Activated CD8-positive, alpha-beta memory T cell treated with anti-CD3 and anti-CD28 coated beads, Interleukin-2, amount 10 ng/mL, durations not matched to agents 7 days and 5 days (primary cell): ENCODE measurements at places on chromosomes 7 and 10. TPM values are rescaled to one million over a fixed set of nuclear protein-coding genes. Genes with fewer than 3 reads are reported as not detected.

- peak; percentile 34 for DNase-seq
Observed at GRCh38 chr10:71077143-71077581, 135.2 kb upstream of the UNC5B start.

GRCh38 chr10:86245015-86245394, 121.6 kb downstream of the GRID1 start:
- DNase-seq = no peak

The FOXI2 gene
- not detected for total RNA-seq

DNA sequence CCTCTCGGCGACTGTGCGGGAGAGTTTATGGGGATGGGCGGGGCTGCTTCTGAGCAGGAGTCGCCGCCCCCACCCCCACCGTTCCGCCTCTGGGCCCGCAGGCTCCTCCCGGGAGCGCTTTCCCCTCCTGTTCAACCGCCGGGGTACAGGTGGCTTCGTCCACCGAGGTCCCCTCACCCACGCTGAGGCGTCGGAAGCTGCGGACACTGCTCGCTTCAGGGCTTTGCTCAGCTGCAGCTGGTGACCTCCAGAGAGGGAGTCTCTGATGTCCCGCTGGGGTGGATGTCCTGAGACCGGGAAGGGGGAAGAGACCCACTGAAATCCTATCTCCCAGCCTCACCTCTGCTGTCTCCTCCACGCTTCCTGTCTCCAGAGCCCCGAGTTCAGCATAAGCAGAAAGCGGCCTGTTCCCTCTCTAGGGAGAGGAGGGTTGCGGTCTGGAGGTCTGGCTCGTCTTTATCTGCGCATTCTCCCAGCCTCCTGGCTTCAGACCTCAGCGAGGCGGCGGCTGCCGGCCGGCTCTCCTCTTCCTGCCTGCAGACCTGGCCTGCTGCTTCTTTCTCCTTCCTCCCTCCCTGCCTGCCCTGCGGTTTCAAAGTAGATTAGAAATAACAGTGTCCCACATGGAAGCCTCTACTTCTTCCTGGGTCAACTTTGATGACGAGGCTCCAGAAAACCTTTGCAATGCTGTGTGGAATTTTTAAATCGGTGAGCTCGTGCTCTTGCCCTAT, 1.8 kb downstream of the CYP2E1 start:
- no peak for DNase-seq

The KIAA1217 gene
- 0.70 TPM for total RNA-seq

The PGAM2 gene
- total RNA-seq = not detected

The ATRNL1 gene
- total RNA-seq = 0.35 TPM

The PRLHR gene
- total RNA-seq = not detected

The ARHGAP19 gene
- 48.3 TPM for total RNA-seq

GRCh38 chr7:12893292-12893691, 205.9 kb downstream of the ARL4A start:
- DNase-seq = no peak

DNA sequence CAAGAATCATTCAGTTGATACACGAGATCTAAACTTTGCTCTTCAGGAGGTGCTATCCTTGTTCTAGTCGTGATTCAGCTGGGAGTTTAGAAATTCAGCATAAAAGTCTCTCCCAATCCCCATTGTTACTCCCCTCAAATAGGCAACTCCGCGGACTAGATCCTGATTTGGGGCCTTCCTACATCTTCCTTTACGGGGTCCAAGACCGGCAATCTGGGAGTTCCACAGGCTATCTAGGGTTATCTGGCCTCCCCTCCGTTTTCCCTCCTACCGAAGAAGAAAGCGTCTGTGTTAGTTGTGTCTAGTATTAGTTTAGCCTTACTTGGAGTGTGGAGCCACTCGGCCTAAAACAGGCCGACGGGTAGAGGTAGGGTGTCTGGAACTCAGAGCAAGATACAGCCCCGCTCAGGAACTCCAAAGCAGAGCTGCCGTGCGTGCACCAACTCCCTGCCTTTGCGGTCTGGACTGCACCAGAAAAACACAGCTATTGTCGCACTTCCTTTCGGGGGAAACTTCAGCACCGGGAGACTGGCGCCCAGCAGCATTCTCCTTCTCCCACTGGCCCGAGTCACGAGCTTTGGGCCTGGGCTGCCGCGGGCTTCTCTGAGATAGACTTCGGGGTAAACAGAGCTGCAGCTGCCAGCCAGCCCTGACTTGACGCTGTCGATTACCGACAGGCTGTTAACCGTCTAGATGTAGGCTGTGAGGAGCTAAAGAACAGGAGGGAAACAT, 1.5 kb upstream of the DLX5 start:
- DNase-seq = no peak

The FAM170B gene
- not detected for total RNA-seq

The NXPH1 gene
- not detected for total RNA-seq

- DNase-seq = no peak
Observed at GRCh38 chr10:17847585-17848296, 38.6 kb downstream of the MRC1 start.

GRCh38 chr7:112538726-112539255, 58.0 kb downstream of the LSMEM1 start:
- no peak for DNase-seq

DNA sequence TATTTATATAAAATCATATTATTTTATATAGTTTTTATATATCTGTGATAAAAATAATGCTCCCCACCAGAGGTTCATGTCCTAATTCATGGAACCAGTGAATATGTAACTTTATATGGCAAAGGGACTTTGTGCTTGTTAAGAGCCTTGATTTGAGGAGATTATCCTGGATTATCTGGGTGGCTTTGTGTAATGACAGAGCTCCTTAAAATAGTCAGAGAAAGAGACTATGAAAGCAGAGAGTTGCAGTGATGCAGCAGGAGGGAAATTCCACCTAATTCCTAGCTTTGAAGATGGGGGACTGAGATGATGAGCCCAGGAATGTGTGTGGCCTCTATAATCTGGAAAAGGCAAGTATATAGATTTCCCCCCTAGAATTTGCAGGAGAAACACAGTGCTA, 1034.2 kb upstream of the C7orf33 start:
- DNase-seq = no peak

DNA sequence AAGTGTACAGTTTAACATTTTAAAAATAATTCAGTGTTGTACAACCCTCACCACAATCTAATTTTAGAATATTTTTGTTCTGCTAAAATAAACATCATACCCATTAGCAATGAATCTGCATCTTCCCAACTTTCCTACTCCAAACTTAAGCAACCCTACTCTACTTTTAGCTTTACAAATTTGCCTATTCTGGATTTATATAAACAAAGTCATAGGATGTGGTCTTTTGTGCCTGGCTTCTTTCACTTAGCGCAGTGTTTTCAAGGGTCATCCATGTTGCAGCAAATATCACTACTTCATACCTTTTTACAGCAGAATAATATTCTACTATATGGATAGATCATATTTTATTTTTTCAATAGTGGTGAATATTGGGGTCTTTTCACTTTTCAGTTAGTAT, 18.9 kb downstream of the CALML3 start:
- DNase-seq = no peak

The MEIG1 gene
- 1.1 TPM for total RNA-seq

DNA sequence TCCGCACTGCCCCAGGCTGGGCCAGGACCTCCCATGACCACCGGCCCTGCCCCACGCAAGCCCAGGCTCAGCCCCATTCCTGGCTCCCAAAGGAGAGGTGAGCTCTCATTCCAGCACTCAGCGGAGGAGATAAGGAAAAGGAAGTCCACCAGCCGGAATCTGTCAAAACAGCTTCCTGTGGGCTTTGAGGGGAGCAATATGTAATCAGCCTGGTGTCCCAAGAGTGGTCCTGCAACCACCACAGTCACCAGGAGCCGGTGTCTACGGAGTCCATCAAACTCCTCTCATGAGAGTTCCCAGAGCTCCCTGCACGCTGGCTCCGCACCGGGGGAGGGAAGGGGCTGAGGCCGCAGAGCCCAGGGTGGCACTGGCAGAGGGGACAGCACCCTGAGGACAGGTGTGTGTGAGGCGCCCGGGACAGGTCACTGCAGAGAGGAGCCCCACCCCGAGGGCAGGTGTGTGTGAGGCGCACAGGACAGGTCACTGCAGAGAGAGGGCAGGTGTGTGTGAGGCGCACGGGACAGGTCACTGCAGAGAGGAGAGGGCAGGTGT, 57.9 kb downstream of the STK32C start:
- no peak for DNase-seq

DNA sequence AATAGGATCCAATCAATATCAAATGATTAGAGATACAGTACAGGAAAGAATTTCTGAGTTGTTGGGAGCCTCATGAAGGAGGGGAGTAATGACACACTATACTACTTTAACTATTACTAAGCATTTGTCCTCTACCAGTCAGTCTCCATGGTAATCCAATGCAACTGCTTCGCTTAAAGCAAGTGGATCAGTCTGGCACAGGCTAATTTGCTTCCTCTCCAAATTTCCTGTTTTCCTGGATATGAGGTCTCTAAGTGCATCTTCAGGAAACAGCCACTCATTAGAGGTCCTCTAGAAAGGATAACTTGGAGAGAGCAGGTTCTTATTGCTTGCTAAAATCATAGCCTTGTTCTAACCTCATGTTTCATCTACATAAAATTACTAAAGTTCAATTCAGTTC, 8.4 kb upstream of the SEPTIN7 start:
- DNase-seq = no peak

- DNase-seq = no peak
Observed at GRCh38 chr10:4022473-4022872, 237.5 kb upstream of the KLF6 start.

DNA sequence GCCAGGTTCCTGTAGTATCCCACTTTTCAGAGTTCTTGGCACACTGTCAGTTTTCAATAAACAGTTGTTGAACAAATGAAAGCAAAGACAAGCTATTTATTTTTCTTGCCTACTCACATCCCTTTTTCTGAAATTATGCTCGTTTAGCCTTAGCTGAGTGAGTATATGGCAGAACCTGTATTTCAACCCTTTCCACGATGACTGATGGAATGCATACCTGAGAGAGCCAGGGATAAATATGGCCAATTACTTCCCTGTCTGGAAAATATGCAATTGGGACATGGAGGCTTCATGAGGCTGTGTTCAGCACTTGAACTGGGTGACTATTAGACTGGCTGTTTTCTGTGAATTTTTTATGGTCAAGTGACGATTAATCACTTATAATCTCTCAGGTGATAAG, 144.5 kb upstream of the POT1 start:
- no peak for DNase-seq

DNA sequence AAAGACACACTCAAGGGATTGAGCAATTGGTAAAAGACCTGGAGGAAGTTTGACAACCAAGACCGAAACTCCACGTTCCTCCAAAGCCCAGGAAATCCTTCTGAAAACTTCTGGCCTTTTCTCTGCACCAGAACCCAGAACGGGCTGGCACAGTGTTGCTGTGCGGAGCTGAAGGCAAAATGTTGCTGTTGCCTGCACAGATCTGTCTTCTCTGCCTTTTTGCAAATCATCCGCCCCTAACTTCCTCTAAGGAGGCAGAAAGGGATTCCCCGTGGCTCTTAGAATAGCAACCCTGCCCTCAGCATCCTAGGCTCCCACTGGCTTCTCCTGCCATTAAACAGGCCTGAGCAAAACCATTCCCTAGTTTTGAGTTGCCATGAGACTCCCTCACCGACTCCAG, 44.9 kb downstream of the FIGNL1 start:
- no peak for DNase-seq

GRCh38 chr7:123789817-123790216, 41.0 kb upstream of the WASL start:
- no peak for DNase-seq

The MPLKIP gene
- total RNA-seq = 36.1 TPM

GRCh38 chr10:32151871-32152270, 95.6 kb upstream of the KIF5B start:
- no peak for DNase-seq

- DNase-seq = no peak
Observed at GRCh38 chr10:76138286-76138685, 706.9 kb downstream of the LRMDA start.

GRCh38 chr10:107083388-107084009, 81.0 kb downstream of the SORCS1 start:
- no peak for DNase-seq

DNA sequence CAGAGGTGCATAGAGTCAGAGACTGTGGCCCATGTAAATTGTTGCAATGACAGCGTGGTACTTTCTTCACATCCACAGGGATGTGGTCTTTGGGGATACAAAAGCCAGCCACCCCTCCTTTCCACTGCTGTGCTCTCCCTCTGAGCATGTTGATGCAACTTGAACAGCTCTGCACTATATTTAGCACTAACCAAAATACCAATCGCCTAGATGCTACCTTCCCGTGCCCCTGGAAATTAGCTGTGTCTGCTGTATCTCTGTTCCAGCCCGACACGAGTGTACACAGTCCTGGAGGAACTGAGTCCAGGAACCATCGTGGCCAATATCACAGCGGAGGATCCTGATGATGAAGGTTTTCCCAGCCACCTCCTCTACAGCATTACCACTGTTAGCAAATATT, 38.1 kb downstream of the CDHR3 start:
- DNase-seq = no peak
